Endodermal cell (in vitro differentiated cells): ENCODE measurements at places on chromosomes 11 and 22.

GRCh38 chr11:64990222-64990923 lies 6.4 kb downstream of the BATF2 start:
- no peak overlapping the region for H3K27ac ChIP-seq
- H3K4me3 ChIP-seq, result no peak overlapping the region
- no peaks in the 10 kb centered on the region for H3K27me3 ChIP-seq
- no peak for DNase-seq

GRCh38 chr11:20277014-20277413 lies 86.5 kb upstream of the HTATIP2 start:
- peaks cover 16% of the 10 kb centered on the region for H3K4me1 ChIP-seq
- H3K27me3 ChIP-seq, result peaks cover 16% of the 10 kb centered on the region
- H3K27ac ChIP-seq, result no peak overlapping the region
- no peak for DNase-seq

DNA sequence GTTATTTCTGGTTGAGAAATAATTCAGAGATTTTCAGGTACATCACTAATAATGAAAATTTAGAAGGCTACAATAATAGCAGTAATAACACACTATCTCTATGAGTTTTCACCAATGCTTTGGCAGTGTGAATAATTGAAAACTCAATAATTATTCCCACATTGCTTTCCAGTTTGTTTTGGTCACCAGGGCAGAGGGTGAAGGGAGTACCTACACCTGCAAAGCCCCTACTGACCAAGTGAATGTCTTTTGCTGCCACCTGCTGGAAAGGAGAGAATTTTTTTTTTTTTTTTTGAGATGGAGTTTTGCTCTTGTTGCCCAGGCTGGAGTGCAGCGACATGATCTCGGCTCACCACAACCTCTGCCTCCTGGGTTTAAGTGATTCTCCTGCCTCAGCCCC lies 3.2 kb downstream of the NELL1 start:
- H3K27me3 ChIP-seq, result peaks cover 65% of the 10 kb centered on the region
- DNase-seq, result no peak
- H3K27ac ChIP-seq, result no peak overlapping the region
- no peaks in the 10 kb centered on the region for H3K4me1 ChIP-seq

DNA sequence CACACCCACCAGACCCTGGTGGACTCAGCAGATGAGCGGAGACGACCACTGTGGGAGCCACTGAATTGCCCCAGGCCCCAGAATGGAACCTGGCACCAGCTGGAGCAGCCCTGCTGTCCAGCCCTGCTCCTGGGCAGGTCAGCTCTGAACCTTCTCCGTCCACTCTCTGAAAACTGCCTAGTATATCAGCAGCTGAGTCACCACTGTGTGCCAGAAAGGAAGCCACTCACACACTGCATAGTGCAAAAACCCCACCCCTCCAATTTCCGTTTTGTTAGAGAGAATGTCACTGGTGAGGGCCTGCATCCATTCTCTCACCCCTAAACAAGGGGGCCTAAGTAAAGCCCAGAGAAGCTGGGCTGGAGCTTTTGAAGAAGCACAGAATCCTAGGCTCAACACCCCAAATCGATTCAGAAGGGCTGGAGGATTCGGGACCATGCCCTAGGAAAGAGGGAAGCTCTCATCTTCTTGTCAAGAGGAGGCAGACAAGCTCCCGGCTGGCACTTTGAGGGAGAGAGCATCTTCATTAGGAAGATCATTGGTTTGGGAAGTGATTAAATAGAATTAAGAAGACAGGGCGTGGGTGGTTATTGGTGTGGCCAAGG lies 44.5 kb downstream of the GALNT18 start:
- no peaks in the 10 kb centered on the region for H3K36me3 ChIP-seq
- H3K27me3 ChIP-seq, result no peaks in the 10 kb centered on the region
- H3K27ac ChIP-seq, result no peak overlapping the region
- peak; percentile 29 for DNase-seq
- no peak overlapping the region for H3K4me3 ChIP-seq

- peak; percentile 56 for DNase-seq
- peaks cover 98% of the 10 kb centered on the region for H3K27me3 ChIP-seq
- no peak overlapping the region for H3K4me3 ChIP-seq
- H3K27ac ChIP-seq, result peak overlapping the region; percentile 19
- no peaks in the 10 kb centered on the region for H3K36me3 ChIP-seq
Observed at GRCh38 chr11:124842305-124842704, 22.9 kb upstream of the ROBO3 start.

GRCh38 chr22:40444178-40444831 lies 73.9 kb downstream of the SGSM3 start:
- H3K4me1 ChIP-seq, result no peaks in the 10 kb centered on the region
- H3K27me3 ChIP-seq, result no peaks in the 10 kb centered on the region
- DNase-seq, result no peak
- H3K36me3 ChIP-seq, result no peaks in the 10 kb centered on the region

- DNase-seq, result peak; percentile 94
- peaks cover 13% of the 10 kb centered on the region for H3K36me3 ChIP-seq
- peak within 1 kb of the TSS; percentile 85 for H3K4me3 ChIP-seq
- H3K27me3 ChIP-seq, result peaks cover 88% of the 10 kb centered on the region
- H3K27ac ChIP-seq, result peak within 1 kb of the TSS; percentile 10
- H3K4me1 ChIP-seq, result peaks cover 6% of the 10 kb centered on the region
Observed at GRCh38 chr11:31810779-31811647, at the start of gene PAX6. TSS of gene PAX6 (minus strand) at chr11:31811322. CDS start at chr11:31806411, 4,911 bp downstream.

- H3K4me3 ChIP-seq, result no peak overlapping the region
- no peak overlapping the region for H3K27ac ChIP-seq
- no peak for DNase-seq
- H3K27me3 ChIP-seq, result no peaks in the 10 kb centered on the region
- no peaks in the 10 kb centered on the region for H3K4me1 ChIP-seq
Observed at GRCh38 chr22:49297286-49297870, 530.3 kb downstream of the BRD1 start.

- no peaks in the 10 kb centered on the region for H3K36me3 ChIP-seq
- no peaks in the 10 kb centered on the region for H3K27me3 ChIP-seq
- H3K4me1 ChIP-seq, result peaks cover 10% of the 10 kb centered on the region
- peak; percentile 90 for DNase-seq
- H3K4me3 ChIP-seq, result no peak overlapping the region
Observed at GRCh38 chr22:39496131-39496838, 5.8 kb upstream of the MIEF1 start.

DNA sequence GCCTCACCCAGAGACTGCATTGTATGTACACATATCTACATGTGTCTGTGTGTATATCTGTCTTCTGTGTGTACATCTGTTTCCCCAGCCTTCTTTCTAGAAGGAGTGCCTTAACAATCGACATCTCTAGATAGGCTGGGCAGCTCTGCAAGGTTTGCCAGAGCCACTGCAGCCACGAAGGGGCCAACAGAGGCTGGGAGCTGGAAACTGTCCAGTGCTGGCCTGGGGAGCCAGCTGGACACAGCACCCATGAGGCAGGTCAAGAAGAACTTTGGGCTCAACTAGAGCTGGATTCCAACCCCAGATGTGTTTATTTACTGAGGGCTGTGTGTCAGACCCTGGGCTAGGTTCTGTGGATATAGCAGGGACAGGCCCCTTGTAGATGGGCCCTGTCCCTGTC lies 3.3 kb downstream of the SGSM1 start:
- H3K27me3 ChIP-seq, result peaks cover 18% of the 10 kb centered on the region
- no peak for DNase-seq
- no peak overlapping the region for H3K4me3 ChIP-seq
- no peaks in the 10 kb centered on the region for H3K4me1 ChIP-seq
- H3K36me3 ChIP-seq, result no peaks in the 10 kb centered on the region
- no peak overlapping the region for H3K27ac ChIP-seq

DNA sequence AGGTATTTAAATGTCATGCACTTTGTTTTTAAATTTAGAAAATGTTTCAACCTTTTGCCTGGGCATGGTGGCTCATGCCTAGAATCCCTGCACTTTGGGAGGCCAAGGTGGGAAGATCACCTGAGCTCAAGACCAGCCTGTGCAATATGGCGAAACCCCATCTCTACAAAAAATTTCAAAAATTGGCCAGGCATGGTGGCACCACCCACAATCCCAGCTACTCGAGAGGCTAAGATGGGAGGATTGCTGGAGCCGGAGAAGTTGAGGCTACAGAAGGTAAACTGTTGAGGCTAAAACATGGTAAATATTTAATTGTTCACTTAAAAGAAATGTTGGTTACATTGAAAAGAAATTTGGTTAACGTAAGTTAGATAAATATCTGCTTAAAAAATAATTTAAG lies 108.4 kb upstream of the IGLL5 start:
- DNase-seq, result no peak
- no peaks in the 10 kb centered on the region for H3K4me1 ChIP-seq
- H3K27ac ChIP-seq, result no peak overlapping the region
- H3K4me3 ChIP-seq, result no peak overlapping the region

GRCh38 chr11:44950625-44951476 lies at the start of gene TP53I11:
TSS of gene TP53I11 (minus strand) at chr11:44950883. CDS start at chr11:44938335, 12,548 bp downstream.
- no peaks in the 10 kb centered on the region for H3K27me3 ChIP-seq
- H3K27ac ChIP-seq, result peak within 1 kb of the TSS; percentile 82
- H3K4me1 ChIP-seq, result peaks cover 19% of the 10 kb centered on the region
- DNase-seq, result peak; percentile 88

GRCh38 chr11:8699903-8700302 lies 17.3 kb downstream of the RPL27A start:
- H3K36me3 ChIP-seq, result peaks cover 93% of the 10 kb centered on the region
- DNase-seq, result peak; percentile 89
- H3K27me3 ChIP-seq, result no peaks in the 10 kb centered on the region

GRCh38 chr22:32538521-32538920 lies 63.9 kb downstream of the FBXO7 start:
- no peaks in the 10 kb centered on the region for H3K36me3 ChIP-seq
- no peaks in the 10 kb centered on the region for H3K27me3 ChIP-seq

GRCh38 chr11:133699071-133699470 lies 146.2 kb downstream of the SPATA19 start:
- DNase-seq, result no peak
- no peaks in the 10 kb centered on the region for H3K36me3 ChIP-seq
- H3K4me1 ChIP-seq, result no peaks in the 10 kb centered on the region
- no peak overlapping the region for H3K27ac ChIP-seq
- H3K27me3 ChIP-seq, result no peaks in the 10 kb centered on the region
